Right lung (tissue), 10 donors: ENCODE measurements at places on chromosomes 5 and 9. TPM values are rescaled to one million over a fixed set of nuclear protein-coding genes. Genes with fewer than 3 reads are reported as not detected.

Gene LHFPL2
- polyA plus RNA-seq: 36.8 TPM

Gene CMYA5
- polyA plus RNA-seq: 9.3 TPM

Gene TEX48
- polyA plus RNA-seq: 0.33 TPM

Gene SCGB3A1
- 4.2 TPM for polyA plus RNA-seq

Gene ERAP2
- polyA plus RNA-seq: 21.9 TPM

Gene RECK
- polyA plus RNA-seq: 21.8 TPM

Gene SPATA31A3
- not detected for polyA plus RNA-seq

Gene FAM169A
- 5.7 TPM for polyA plus RNA-seq

Gene CRB2
- polyA plus RNA-seq: 0.31 TPM

Gene ADAMTS6
- polyA plus RNA-seq: 10.9 TPM

Gene ARL14EPL
- not detected for polyA plus RNA-seq

Gene CDC25C
- 6.0 TPM for polyA plus RNA-seq

Gene ORM1
- polyA plus RNA-seq: 6.1 TPM

Gene CTSV
- 2.6 TPM for polyA plus RNA-seq

Gene FOXD4
- polyA plus RNA-seq: 0.70 TPM

Gene PTPN3
- 15.4 TPM for polyA plus RNA-seq

Gene CDC20B
- 13.8 TPM for polyA plus RNA-seq

Gene ARID3C
- 0.13 TPM for polyA plus RNA-seq

Gene ATOSB
- polyA plus RNA-seq: 14.9 TPM

Gene PRRC2B
- 163 TPM for polyA plus RNA-seq

Gene SPTLC1
- polyA plus RNA-seq: 92.9 TPM

Gene FGF1
- polyA plus RNA-seq: 2.2 TPM
